ENCODE measurements at places on chromosomes 12 and 14. TPM values are rescaled to one million over a fixed set of nuclear protein-coding genes. Genes with fewer than 3 reads are reported as not detected.
A peak's percentile ranks its signal among the peaks of the same experiment; 100 is the strongest.

GRCh38 chr12:131782061-131782460 lies 46.1 kb upstream of the MMP17 start:
- no peak for DNase-seq

- no peak for DNase-seq
These were observed 11.6 kb upstream of the KIF26A start for GRCh38 chr14:104126753-104127152.

- DNase-seq, result no peak
These were observed 184.9 kb downstream of the CAPZA3 start for GRCh38 chr12:18922851-18923250.

- DNase-seq, result no peak
These were observed 11.4 kb downstream of the SCNN1A start for GRCh38 chr12:6364044-6364374.

DNA sequence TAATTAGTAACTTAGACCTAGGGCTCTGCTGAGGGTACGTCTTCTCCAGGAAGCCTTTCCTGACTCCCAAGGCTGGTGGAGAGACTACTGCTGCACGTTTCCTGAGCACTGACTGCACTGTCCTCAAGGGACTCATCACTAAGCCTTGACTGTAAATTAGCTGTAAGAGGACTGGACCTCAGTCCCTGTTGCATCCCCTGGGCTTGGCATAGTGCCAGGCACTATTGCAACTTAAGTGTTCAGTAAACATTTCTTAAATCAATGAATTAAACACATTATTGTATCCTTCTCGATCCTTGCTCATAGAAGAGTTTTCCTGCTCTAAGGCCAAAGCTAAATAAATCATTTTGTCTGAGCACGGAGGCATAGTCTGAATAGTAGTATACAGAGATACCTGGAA lies 31.9 kb upstream of the IFNG-AS1 start:
- DNase-seq, result no peak

DNA sequence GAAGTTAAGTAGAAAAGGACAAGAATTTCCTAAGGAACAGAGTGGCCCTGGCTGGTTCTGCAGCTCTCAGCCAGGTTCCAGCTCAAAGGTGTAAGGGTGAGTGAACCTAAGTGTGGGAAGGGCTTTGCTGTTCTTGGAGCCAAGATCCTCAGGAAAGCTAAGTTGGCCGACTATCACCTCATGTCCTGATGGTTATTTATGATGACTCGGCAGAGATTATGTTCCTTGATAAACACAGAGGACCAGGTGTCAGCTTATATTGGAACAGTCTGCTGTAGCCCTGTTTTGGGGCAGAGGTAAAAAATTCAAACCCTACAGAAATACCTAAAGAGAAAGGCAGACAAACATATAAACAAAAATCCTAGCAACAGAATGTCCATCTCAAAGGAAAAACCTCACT lies 128.5 kb downstream of the TBX3 start:
- no peak for DNase-seq

GRCh38 chr14:103073876-103074728 lies 9.9 kb upstream of the LBHD2 start:
- DNase-seq, result peak; percentile 68

- no peak for DNase-seq
These were observed 17.7 kb upstream of the ASCL1 start for GRCh38 chr12:102939670-102940222.

DNA sequence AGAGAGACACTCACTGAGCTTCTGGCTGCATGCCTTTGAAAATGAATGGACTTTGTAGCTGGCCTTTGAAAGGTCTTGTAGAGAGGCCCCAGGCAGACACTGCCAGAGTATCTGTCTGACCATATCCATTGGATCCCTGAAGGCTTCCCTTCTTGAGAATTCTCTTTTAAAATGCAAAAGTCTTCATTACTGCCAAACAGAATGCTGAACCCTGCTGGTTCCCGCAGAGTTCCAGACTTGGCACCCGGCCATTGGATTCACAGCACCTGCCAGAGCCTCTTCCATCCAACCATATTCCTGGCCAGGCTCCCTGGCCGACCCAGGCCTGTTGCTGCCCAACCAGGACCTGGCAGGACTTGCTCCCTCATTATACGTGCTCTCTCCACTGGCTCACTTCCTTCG lies 182.5 kb downstream of the GXYLT1 start:
- DNase-seq, result no peak

GRCh38 chr12:67056329-67056728 lies 212.8 kb upstream of the CAND1 start:
- no peak for DNase-seq

DNA sequence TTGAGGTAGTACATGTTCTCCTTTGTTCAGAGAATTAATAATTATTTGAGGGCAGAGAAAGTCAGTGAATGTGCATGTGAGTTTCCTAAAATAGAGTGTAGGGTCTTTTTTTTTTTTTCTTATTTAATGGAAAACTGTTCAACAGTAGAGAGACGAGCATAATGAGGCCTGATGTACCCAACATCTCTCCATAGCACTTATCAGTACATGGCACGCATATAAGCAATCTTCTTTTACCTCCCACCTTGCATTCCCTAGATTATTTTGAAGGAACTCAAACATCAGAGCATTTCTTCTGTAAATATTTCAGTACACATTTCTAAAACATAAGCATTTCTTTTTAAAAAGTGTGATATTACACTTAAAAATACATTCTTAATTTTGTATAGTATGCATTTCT lies 87.8 kb downstream of the KTN1 start:
- no peak for DNase-seq

GRCh38 chr14:67852926-67853604 lies 33.5 kb downstream of the RAD51B start:
- DNase-seq, result no peak

DNA sequence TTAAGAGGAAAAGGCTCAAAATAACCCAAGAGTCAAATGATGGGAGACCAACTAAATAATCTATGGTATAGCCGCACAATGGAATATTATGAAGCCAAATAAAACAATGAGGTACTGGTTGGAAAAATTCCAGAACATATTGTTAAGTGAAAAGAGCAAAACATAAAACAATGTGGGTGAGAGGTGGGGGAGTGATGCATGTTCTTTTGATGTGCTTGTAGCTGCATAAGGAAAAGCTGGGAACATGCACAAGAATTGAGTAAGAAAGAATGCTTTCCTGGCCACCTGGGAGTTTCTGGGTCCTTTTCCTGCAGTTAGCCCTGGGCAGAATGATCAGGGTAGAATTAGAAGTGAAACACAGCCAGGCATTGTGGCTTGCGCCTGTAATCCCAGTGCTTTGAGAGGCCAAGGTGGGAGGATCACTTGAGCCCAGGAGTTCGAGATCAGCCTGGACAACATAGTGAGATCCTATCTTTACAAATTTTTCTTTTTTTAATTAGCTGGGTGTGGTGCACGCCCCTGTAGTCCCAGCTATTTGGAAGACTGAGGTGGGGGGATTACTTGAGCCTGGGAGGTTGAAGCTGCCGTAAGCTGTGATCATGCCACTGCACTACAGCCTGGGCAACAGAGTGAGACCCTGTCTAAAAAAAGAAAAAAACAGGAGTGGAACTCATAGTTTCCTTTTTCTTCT lies 7.9 kb downstream of the ABCB9 start:
- no peak for DNase-seq

DNA sequence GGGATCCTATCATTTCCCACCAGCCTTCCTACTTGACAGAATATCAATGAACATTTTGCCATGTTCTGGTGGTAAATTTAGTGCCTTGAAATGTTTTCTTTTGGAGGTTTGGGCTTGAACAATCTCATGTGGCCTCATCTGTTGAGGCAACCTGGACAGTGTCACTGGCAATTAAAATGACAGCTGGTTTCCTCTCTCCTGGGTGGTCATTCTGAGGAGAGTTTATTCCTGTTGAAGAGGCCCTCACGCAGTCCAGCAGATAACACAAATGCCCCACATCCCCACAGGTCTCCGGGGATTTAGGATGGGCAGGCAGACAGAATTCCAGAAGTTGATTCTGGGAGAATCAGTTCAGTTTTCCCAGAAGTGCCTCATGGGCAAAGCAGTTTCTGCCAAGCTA lies 41.9 kb downstream of the MMAB start:
- DNase-seq, result no peak

- no peak for DNase-seq
These were observed 2.6 kb downstream of the KIAA0586 start for GRCh38 chr14:58430156-58430555.

DNA sequence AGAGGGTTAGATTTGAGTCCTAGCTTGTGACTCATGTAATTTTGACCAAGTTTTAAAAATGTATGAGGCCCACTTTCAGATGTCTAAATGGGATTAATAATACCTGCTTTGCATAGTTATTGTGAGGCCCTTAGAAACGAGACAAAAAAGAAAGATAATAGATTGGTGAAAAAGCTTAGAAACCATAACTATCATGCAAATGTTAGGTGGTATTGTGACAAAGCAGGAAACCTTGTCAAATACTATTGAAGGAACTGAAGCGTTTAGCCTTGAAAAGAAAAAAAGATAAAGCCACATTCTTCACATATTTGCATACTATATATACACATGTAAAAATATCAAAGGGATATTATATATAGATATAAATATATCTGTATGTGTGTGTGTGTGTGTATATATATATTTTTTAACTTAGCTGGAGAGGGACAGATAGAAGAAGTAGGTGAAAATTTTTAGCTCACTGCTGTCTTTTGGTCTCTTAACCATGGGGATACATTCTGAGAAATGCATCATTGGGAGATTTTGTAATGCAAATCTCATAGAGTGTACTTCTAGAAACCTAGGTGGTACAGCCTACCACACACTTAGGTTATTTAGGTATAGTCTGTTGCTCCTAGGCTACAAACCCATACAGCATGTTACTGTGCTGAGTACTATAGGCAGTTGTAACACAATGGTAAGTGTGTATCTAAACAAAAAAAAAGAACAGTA lies 270.3 kb downstream of the CCDC91 start:
- DNase-seq, result no peak

DNA sequence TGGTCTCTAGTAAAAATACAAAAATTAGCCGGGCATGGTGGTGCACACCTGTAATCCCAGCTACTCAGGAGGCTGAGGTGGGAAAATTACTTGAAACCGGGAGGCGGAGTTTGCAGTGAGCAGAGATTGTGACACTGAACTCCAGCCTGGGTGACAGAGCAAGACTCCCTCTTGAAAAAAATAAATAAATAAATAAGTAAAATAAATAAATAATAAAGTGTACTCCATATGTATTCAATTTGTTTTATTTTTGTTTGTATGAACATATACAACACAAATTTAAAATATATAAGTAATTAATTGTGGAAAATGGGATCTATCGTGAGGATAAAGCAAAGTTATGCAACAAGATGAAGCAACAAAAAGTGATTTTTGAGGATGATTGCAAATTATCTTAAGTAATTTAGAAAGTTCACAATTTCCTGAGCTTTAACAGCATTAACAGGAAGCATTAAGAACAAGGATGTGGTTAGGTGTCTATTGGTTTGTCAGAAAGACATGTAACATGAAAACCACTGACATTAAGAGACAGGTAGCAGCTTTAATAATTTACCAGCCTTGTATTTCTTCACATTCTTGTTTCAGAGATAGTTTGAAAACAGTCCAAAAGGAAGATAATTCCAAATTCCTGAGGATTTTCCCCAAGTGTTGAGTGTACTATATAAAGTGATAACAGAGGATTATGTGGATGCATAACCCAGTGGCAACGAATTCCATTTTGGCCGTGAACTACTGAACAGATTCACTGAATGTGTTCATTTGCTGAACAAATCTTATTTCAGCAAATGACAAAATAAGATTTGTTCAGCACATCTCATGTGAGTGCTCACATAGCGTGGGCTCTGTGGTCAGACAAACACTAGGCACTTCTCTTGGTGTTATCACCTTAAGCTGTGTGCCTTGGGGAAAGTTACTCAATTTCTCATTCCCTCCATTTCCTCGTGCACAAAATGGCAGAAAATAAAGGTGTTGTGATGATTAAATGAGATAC lies 68.6 kb upstream of the RESF1 start:
- no peak for DNase-seq

GRCh38 chr14:65282896-65283253 lies 129.7 kb upstream of the FUT8 start:
- DNase-seq, result no peak

- DNase-seq, result no peak
These were observed 368.7 kb upstream of the PRICKLE1 start for GRCh38 chr12:42958291-42958674.

- DNase-seq, result peak; percentile 90
These were observed at the start of gene DDHD1 for GRCh38 chr14:53152887-53153701. TSS of gene DDHD1 (minus strand) at chr14:53153323. CDS start at chr14:53153098, 225 bp downstream.

GRCh38 chr12:106493531-106493930 lies 89.3 kb upstream of the RFX4 start:
- DNase-seq, result no peak

- DNase-seq, result no peak
These were observed 83.0 kb upstream of the METAP2 start for GRCh38 chr12:95390932-95391331.

DNA sequence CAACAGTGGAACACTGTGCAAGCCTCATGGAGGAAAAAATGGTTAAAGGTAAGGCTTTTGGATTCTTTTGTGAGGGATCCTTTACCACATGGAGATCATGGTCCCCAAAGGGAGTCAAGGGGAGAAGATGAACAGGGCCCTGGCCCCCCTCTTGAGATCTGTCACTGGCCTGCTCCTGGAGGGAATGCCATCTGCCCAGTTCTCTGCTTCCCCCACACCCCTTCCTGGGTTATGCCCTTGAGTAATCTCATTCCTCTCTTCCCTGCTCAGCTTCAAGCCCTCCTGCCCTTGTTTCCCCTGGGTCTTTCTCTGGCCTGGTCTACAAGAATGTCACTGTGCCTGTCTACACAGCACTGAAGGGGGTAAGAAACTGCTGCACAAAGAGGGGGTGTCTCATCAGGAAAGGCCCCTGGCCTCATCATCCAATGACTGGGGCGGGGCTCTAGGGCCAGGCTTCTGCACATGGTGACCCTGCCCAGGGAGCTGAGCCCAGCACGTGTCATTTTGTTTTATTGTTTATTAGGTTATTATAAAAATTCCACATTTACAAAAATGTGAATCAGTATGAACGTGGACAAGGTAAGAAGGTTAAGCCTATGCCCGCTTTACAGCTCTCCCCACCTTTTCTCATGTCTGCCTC lies 30.3 kb downstream of the PIGH start:
- no peak for DNase-seq

- DNase-seq, result no peak
These were observed 39.9 kb upstream of the DHRS7 start for GRCh38 chr14:60204843-60205774.

GRCh38 chr14:56262530-56262929 lies 144.3 kb downstream of the PELI2 start:
- DNase-seq, result no peak

Gene NGB
- total RNA-seq, result not detected

Gene HIF1A
- total RNA-seq, result 53.4 TPM

Gene RECQL
- total RNA-seq, result 19.4 TPM

Gene NR4A1
- total RNA-seq, result 40.6 TPM

Gene MAP3K12
- total RNA-seq, result 5.6 TPM

Gene CCDC197
- 0.84 TPM for total RNA-seq

Gene FOXM1
- total RNA-seq, result 1.2 TPM

Gene SDR9C7
- total RNA-seq, result not detected

Gene ATF7
- total RNA-seq, result 39.8 TPM

Data from Right ventricle myocardium inferior (tissue), 1 donor.